G401 (cell line): ENCODE measurements at places on chromosomes 1 and 21. TPM values are rescaled to one million over a fixed set of nuclear protein-coding genes. Genes with fewer than 3 reads are reported as not detected.

GRCh38 chr1:202892501-202892900, 3.6 kb upstream of the RABIF start:
- no peak for DNase-seq

DNA sequence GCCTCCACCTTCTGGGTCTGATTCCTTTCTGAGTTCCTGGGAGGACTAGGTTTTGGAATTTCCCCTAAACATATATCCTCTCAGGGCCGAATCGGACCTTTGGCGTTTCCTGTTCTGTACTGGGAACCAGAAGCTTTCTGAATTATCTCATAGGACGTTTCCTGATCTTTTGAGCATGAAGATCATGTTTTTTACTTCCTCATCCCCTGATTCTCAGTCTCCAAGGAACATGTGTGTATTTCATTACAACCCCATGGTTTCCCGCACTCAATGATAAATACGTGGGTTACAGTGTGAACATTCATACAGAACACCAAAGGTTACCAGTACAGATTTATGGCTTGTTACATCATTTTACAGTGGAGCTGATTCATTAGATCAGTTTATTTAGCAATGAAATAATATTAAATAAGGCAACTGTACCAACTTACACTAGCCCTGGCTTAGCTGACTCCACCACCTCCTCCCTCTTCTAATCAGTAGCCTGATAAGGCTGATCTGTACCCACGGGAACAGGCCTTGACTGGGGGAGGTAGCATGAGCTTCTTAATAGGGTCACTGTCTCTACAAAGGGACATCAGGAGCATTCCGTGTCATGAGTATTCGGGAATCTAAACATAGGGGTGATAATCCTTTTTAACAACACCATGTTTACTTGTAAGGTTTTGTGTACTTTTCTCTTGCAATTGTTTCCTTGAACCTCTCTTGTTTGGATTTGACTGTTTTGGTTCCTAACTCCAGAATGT, 57.8 kb upstream of the ERRFI1 start:
- DNase-seq = no peak

GRCh38 chr1:65321879-65322278, 12.5 kb downstream of the DNAJC6 start:
- no peak for DNase-seq

KLF18 gene
- total RNA-seq = not detected in 2 replicates
